ENCODE measurements at places on chromosomes 12 and 14.

DNA sequence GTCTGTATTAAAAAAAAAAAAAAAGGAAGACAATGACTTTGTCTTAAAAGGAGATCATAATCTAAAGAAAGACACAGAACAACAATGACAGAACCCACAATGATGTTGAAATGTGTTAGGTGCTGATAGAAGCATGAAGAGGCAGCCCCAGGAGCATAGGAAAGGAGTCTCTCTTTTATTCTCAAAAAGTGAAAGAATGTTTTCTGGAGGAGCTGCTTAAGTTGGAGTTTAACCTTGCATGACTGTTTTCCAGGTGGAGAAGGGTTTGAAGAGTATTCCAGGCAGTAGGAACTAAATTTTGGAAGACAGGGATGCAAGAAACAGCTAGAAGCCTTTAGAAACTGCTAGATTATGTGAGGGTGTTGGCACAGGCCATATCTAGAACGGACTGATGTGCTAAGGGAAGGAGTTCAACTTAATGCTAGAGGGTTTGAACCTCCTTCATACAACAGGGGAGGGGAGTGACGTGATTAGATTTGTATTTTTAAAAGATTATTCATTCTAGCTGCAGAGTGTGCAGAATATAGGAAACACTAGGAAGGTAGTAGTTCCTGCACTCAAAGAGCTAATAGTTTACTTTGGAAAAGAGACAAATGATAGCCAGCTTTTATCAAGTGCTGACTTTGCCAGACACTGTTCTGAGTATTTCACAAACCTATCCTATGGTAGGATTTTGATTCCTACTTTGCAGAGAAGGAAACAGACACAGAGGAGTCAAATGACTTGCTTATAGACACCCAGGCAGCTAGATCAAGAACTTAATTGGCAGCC, 4.6 kb upstream of the RPL6 start:
- DNase-seq: no peak

DNA sequence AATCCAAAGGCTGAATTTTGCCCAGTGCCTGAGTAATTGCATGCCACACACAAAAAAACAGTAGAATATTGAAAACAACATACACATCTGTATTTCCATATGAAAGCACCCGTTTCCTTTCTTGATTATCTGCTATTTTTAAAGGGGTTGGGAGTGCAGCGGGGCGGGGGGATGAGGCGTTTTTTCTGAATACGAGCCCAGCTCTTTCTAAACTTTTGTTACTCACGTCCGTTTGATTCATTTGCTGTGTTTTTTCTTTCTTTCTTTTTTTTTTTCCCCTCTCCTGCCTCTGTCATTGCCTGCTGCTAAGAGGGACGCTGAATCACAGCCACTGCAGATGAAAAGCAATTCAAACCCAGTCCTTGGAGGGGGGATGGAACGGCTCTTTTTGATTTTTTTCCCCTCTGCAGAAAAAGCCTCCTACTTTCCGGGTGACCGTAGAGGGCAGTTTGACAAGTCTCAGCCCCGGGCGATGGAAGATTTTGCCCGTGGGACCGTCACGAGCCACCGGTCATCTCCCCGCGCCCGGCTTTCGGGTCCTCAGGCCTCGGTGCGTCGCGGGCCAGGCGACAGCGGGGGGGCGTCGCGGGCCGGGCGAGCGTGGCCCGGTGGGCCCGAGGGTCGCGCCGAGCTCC, 572 bp upstream of the RASSF8 start:
- DNase-seq: no peak

GRCh38 chr12:13777374-13777773, 204.0 kb downstream of the GRIN2B start:
- DNase-seq: no peak

GRCh38 chr14:43166163-43166562, 1340.9 kb downstream of the FSCB start:
- DNase-seq: no peak

DNA sequence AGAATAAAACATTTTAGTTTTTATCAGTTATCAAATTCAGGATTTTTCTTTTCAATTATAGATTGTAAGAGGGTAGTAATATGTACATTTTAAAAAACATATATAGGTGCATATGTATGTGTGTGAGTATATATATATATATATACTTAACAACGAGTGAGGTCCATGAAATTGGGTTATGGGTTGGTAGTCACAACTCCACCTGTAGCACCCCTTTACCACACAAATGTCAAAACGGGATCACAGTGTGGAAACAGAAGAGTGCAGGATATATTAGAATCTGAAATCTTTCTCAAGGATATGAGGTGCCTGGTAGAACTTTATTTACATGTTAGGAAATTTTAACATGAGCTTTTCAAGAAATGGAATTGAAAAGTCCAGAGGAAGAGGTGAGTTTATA, 31.3 kb downstream of the MIA2 start:
- no peak for DNase-seq

GRCh38 chr14:68464711-68465110, 328.2 kb downstream of the ZFP36L1 start:
- DNase-seq: no peak

DNA sequence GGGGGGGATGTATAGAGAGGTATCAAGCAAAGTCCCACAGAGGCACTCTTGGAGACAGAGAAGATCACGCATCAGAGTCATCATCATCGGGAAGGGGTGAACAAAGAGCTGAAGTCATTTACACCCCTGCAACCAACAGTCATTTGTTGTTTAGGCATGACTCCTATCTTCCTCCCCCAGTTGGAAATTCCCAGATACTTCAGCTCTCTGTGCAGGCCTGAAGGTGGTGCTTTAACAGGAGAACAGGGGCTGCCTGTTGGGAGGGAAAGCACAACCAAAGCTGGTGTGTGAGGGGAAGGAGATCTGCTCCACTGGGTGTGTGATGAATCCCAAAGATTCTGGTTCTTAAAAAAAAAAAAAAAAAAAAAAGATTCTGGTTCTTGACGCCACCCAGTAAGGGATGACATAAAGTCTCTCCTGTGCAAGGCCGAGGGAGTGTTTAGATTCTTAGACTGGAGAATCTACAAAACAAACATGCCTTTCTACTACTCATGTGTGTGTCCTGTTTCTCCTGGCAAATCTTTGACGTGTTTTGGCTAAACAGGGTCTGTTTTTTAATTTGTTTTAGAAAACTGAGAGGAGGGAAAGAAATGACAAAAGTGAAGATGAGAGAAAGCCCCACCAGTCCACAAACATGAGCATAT, 121.0 kb upstream of the ARHGAP5 start:
- DNase-seq: no peak

DNA sequence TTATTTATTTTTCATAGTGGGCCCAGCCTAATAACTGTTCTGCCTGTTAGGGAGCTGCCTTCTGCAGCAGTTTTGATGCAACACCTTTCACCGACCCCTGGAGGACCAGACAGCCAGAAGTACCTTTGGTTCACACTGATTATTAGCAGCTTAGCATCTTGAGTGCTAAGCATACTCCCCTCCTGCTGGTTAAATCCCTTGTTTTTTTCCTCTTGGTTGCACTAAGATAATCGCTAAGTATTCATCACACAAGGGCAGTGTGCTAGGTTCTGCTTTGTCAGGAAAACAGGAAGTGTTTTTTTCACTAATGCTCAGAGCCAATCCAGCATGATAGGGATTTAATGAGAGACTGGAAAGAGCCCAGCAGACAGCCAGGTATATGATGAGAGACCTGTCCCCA, 437.0 kb downstream of the FUT8 start:
- no peak for DNase-seq
